ENCODE measurements at places on chromosomes 5 and 9.

GRCh38 chr9:136700959-136701667 lies 11.3 kb upstream of the DIPK1B start:
- DNase-seq: peak; percentile 85

DNA sequence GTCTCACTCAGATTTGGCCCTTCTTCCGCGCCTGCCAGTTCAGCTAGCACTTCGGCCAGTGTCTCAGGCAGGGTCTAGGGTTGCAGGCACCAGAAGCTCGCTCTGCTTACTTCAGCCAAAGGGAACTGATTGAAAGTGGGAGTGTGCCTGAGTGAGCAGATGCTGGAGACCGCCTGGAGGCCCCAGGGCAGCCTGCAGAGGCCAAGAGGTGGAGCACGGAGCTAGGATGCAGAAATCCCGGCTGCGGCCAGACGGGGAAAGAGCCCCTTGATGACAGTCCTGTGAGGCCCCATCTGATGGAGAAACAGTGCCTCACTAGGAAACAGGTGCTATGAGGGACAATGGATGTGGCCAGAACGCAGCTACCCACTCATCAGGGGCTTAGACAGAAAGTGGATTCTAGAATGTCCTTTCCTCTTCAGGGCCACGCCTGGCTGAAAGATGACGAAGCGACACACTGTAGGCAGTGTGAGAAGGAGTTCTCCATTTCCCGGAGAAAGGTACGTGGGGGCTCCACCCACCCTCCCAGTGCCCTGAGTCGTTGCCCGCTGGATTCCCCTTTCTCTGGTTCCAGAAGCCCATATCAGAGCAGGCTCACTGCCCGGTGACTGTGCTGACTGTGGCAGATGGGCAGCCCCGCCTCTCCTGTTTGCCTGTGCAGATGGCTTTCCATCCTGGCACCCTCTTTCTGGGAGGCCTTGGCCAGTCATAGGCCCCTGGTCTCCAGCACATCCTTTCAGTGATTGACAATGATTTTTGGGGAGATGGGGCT lies 16.1 kb downstream of the HNRNPH1 start:
- DNase-seq: no peak

DNA sequence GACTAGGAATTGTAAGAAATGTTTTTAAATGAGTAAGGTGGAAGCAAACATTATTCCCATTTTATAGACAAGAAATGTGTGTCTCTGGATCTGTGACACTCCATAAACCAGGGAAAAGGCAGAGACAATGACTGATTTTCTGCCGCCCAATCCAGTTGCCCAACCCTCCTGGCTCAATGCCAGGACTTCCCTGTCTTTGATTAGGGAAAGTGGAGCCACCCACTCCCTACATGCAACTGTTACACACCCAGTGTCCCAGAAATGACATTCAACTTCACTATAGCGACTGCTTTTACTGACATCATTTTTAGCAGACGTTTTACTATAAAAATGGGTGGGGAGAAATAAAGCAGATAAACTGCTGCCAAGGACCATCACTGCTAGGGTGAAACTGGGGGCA lies 79.7 kb downstream of the THBS4 start:
- no peak for DNase-seq

DNA sequence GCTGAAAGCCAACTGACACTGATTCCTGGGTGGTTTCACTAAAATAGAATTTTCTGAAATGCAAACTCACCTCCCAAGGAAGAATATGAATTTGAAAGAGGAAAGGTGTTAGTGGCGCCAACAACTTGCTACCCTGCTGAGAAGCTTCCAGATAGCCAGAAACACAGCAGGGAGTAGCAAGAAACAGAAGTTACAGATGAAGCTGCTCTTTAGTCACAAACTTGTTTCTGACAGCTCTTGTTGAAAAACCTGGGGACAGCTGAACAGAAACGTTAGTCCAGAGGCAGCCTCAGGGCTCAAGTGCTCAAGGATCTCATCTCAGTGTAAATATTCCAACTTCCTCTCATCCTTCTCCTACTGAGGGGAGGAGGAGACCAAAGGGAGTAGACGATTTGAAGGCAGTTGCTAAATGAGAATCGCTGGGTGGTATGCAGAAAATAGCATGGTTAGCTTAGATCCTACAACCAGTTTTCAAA lies 184.1 kb downstream of the PDE4D start:
- no peak for DNase-seq

DNA sequence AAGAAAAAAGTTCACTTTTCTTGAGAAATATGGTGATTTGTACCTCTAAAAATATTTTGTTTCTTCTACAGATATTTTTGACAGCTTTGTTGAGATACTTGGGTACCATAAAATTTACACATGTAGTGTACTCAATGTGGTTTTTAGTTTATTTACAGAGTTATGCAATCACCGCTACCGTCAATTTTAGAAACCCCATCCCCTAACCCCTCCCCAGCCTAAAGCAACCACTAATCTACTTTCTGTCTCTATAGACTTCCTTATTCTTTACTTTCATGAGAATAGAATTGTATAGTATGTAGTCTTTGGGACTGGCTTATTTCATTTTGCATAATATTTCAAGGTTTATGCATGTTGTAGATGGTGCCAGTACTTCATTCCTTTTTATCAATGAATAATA lies 45.0 kb upstream of the TDRD7 start:
- no peak for DNase-seq

GRCh38 chr5:8997542-8998070 lies 548.3 kb downstream of the SEMA5A start:
- DNase-seq: no peak

GRCh38 chr9:127651697-127652610 lies 39.9 kb downstream of the STXBP1 start:
- no peak for DNase-seq

DNA sequence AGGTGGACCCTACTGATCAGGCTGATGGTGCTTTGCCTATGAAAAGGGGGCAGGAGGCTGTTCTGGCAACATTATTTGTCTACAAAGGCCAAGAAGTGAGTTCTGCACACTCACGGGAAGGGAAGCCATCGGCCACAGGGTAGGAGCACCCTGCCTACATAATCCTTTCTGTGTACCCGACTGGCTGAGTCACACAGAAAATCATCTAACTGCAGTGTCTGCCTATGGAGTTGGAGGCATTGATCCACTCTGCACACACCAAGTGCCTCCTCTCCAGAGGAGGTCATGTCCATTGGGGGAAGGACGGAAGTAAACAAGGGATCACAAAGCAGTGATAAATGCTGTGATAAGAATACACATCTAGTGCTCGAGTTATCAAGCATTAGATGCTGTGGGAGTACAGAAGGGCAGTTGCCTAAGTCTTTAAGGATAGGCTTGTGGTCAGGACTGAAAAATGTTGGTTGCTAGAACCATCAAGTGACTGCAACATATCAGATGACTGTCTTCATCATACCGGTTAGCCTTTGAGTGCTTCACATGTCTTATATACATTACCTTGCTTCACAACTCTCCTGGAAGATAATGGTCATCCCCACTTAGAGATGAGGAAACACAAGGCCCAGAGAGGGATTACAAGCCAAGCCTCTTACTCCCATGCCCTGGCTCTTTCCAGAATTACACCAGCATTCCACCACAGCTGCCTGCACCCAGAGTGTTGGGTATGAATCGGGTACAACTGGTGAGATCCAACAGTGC lies 1.3 kb upstream of the SLC2A8 start:
- DNase-seq: no peak

DNA sequence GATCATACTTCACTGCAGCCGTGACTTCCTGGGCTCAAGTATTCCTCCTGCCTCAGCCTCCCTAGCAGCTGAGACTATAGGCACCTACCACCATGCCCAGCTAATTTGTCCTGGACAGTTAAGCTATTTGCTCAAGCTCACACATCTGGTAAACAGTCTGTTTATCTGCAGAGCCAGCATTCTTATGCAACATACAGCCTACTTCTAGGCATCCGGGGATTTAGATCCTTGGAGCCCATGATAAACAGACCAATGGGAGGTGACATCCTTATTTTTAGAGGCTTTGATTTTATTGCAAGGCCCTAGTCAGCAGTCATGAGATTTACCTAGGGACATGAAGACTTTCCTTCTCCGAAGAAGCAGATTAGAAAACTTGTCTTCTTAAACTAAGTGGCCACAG lies 21.0 kb downstream of the ATOX1 start:
- DNase-seq: no peak

GRCh38 chr9:35423499-35423898 lies 66.4 kb upstream of the RUSC2 start:
- DNase-seq: no peak

DNA sequence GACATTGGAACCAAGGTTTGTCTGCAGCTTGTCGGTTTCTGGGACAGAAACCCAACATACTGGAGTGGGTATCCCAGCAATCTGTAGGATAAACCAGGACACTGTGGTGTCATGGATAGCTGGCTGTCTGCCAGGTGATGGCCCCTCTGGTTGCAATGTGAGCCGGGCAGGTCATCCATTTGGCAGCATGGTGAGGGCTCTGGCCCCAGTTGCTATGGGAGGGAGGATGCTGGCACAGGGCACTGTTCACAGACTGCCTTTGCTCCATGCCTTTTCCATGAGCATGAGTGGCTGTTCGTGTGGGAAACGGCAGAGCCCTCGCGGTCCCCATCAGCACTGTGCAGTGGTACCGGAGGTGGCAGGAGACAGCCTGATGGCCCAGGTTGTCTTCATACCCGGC lies 6.4 kb downstream of the S1PR3 start:
- no peak for DNase-seq

DNA sequence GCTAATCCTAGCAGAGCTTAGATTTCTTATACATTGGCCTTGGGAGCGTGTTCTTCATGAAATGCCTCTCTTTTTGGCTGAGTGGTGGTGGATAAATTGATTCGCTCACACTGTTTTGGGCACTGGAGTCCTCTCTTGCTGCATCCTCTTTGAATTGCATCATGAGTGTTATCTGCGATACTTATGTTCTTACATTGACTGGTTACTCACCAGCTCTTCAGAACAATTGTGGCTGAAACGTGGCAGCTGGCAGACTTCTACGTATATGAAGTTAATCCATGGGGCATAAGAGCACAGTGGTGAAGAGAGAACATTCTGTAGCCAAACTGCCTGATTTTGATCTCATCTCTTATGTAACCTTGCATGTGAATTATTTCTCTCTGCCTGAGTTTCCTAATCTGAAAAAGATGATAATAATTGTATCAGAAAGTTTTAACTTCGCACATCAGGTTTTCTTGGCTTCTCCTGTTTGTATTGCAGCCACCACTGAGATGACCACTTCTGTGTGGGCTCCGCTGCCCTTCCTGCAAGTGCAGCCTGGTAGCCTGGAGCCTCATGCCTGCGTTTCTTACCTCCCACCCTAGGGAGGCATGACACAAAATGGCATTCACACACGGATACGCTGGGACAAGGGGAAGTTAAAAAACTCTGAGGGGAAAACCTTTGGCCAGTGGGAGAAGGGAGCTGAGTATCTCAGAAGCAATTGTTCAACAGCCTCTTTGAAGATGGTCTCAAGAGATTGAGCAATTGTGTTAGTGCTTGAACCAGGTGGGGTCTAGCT lies 295.2 kb downstream of the ARHGAP26 start:
- peak; percentile 46 for DNase-seq

- no peak for DNase-seq
Observed at GRCh38 chr5:170642066-170642735, 138.4 kb downstream of the KCNIP1 start.

- no peak for DNase-seq
Observed at GRCh38 chr5:432928-433791, 9.8 kb upstream of the EXOC3 start.

- no peak for DNase-seq
Observed at GRCh38 chr5:50655810-50656205, 10.6 kb upstream of the PARP8 start.

DNA sequence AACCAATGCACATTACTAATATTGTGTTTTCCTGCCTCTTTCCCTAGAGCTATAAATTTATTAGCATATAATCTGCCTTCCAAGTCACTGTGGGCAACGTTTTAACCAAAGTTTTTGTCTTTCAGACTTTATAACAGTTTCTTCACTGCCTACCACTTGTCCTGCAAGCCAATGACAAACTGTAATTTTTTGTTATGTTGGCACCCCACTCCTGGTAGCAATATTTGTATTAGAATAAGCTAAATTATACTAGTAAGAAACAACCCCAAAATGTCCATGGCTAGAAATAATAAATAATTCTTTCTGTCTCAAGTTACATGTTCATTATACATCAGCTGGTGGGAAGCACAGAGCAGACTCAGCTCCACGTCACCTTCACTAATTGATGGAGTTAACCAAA lies 51.7 kb downstream of the ATPSCKMT start:
- no peak for DNase-seq

GRCh38 chr5:133753856-133754255 lies 141.5 kb upstream of the FSTL4 start:
- DNase-seq: no peak

GRCh38 chr5:42360616-42361314 lies 62.5 kb upstream of the GHR start:
- DNase-seq: no peak

- no peak for DNase-seq
Observed at GRCh38 chr9:108746001-108746400, 109.8 kb downstream of the ACTL7B start.

GRCh38 chr9:84330246-84330645 lies 10.3 kb downstream of the SLC28A3 start:
- no peak for DNase-seq

Data from activated CD4-positive, alpha-beta T cell treated with anti-CD3 and anti-CD28 coated beads, Interleukin-10, Interleukin-2, amounts not matched to agents 100 ng/mL and 50 ng/mL, durations not matched to agents 16 hours and 8 hours (primary cell).